NCI-H146 (cell line): ENCODE measurements at places on chromosomes 1 and 21.

- no peak for DNase-seq
These were observed at the start of gene CFHR4 for GRCh38 chr1:196887515-196888239. Gene CFHR4, plus strand, starts transcription at chr1:196888052. Its CDS starts 99 bp downstream, at chr1:196888151.

DNA sequence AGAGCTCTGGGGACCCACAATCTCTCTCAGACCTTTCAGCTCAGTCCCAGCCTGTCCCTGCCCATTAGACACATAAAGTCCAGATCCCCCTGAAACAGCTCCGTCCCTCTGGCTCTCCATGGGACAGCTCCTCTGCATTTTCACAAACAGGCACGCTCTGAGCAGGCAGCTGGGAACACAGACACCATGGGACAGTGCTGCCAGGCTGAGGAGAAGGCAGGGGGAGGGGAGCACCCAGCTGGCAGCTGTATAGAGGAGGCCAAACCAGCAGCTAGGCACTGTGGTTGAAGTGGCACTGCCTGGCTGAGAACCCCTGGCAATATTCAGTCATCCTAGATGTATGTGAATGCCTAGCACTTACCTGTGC is 2.0 kb downstream of the TMEM63A start:
- no peak for DNase-seq

DNA sequence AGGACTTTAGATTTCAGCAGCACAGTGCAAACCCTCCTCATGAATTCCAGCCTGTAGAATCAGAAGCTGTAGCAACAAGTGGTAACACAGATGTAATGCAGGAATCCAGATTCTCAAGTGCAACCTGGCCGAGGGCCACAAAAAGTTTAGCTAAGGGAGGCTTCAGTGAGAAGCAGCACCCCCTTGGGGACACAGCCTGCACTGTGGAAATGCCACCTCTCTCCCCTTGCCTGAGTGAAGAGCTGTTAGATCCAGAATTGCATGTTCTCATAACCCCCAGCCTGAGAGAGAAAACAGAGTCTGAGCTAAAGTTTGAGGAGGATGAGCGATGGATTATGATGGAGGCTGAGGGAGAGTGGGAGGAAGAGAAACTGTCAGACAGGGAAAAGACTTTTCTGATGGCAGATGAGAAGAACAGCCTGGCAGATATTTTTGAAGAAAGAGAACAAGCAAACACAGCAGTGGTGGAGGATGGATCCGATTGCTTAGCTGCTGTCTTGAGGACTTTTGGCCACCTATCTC is 80.5 kb upstream of the BMP8A start:
- DNase-seq: no peak

DNA sequence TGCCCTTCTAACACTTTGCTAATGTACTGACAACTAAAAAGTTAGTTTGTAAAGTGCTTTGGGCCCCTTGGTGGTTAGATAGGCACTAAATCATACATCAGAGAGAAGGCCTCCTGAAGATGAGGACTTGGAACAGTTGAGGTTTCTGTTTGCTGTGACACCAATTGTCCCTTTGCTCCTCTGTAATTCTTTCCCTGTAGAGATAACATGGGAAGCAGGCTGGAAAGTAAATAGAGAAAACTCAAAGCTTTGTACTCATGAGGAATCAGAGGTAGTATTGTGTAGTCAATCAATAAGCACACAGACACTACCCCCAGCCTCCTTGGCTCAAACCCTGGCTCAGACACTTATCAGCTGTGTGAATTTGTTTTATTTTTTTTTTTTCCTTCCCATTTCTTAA is 31.6 kb upstream of the BARHL2 start:
- no peak for DNase-seq

GRCh38 chr1:161738627-161739287 is 10.8 kb upstream of the DUSP12 start:
- peak; percentile 39 for DNase-seq

- no peak for DNase-seq
These were observed 55.6 kb downstream of the TNR start for GRCh38 chr1:175687622-175688415.

DNA sequence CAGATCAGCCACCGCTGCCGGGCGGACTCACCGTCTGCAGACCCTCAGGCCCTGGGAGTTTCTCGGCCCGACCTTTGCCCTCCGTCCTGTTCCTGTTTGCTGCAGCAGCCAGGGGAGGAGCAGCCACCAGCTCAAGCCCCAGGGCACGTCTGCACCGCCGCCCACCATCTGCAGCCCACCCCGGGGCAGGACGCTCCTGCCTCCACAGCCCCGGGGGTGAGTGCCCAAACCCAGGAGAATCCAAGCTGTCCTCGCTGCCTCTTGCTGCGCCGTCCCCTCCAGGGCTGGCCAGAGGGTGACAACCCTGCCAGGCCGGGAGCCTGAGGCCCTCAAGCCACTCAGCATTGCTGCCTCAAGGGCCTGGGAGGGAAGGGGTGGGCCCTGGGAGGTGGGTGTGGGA is 1.2 kb upstream of the SLC25A34 start:
- no peak for DNase-seq

GRCh38 chr1:202069662-202070061 is 53.1 kb upstream of the GPR37L1 start:
- DNase-seq: peak; percentile 96

DNA sequence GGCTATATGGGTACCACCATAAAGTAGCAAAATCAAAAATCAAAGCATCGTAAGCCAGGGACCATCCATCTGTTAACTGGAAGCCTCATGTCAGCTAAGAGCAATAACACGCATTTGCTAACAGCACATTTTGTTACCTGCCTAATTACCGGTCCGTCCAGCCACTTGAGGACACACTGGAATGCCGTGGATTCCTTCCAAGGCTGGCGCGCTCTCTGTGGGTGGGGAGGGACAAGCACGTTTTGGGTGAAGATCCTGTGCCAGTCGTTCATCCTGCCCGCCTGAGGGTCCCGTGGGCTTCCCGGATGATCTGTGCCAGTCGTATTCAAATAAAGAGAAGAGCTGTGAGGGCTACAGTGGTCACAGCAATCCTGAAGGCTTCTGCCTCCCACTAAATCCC is 6.2 kb downstream of the NPHP4 start:
- no peak for DNase-seq

DNA sequence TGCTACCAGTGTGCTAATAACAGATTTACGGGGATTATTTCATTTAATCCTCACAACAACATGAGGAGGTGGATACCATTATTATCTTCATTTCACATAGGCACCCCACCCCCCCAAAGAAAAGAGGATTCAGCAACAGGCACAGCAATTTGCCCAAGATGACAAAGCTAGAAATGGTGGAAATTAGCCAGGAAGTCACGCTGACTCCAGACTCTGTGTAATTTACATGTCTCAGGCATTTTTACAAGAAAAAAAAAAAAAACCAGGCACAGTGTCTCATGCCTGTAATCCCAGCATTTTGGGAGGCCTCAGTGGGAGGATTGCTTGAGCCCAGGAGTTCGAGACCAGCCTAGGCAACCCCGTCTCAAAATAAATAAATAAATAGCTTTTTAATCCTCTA is 37.5 kb upstream of the PRDM2 start:
- no peak for DNase-seq

DNA sequence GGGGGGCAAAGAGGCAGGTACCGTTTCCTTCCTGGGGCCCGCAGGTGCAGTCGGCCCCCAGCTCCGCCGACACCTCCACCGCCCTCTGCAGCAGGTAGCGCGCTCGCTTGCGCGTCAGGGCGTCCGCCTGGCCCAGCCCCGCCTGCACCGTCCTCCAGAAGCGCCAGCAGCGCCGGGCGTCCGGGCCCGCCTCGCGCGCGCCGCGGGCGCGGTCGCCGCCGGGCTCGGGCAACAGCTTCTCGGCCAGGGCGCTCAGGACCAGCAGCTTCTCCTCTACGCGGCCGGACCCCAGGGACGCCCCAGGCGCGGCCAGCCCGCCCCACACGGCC is 863 bp downstream of the TARBP1 start:
- DNase-seq: peak; percentile 78

DNA sequence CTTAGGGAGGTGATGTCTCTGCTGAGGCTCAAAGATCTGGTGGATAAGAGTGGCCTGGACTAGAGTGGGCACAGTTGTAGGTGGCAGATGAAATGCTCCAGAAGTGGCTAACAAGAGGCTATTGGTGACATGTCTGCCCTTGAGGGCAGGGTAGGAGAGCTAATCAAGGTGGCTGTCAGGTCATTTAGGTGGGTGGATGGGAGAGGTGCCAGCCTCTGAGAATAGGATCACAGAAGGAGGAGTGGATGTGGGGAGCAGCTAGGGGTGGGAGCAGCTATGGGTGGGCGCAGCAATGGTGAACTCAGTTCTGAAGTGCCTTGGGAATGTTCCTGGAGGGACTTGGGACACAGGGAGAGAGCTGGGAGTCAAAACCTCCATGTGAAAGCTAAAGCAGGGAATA is 142.0 kb upstream of the GRIK3 start:
- no peak for DNase-seq

DNA sequence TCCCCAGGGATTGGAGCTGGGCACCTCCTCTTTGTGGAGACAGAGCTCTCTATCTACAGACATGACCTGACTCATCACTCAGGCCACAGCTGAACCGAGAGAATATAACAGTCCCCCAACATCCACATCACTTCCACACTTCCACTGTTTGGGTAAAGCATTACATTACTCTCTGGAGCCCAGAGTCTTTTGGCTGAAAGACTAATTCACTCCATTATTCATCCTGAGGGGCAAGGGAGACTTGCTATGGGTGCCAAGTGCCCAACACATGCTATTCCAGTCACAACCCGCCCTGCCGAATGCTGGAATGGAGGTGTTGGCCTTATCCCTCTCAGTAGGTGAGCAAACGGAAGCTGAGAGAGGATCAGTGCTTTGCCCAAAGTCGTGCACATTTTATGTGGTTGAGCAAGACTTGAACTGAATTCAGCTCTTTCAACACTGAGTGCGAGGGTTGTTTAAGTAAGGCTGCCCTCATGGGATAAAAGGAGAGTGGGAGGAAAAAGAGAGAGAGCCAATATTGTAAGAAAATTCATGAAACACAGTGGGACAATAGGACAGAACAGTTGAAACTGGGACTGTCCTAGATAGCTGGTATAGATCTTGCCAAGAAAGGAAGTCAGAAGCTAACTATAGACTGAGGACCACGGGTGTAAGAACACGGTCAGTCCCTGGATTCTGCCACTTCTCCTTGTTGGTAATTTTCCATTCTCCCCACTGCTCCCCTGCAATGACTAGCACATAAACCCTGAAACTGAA is 13.5 kb upstream of the CHI3L1 start:
- DNase-seq: no peak

DNA sequence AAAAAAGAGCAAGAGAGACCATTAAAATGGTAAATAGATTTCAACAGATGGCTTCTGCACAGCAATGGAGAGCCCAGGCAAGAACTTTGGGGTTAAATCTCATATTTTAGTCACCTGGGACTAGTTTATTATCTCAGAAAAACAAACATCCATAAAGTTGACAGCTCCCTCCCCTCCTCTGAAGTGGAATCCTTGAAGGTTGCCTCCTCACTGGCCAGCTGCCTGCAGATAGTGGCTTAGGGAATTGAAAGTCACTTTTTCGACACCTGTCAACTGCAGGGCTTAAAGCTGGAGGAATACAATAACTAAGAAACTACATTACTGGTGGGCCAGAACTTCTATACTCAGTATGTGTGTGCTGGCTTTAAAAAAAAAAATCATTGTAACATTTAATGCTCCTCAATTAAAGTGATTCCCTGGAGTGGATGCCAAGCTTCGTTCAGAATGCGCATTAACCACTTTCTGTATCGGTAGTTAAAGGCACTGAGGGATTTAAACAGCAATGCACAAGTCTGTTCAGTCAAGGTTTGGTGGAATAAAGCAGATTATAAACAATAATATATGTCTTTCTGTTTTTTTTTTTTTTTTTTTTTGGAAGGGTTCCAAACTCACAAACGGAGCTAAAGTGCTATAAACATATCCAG is 52.5 kb downstream of the LHX4 start:
- DNase-seq: no peak

DNA sequence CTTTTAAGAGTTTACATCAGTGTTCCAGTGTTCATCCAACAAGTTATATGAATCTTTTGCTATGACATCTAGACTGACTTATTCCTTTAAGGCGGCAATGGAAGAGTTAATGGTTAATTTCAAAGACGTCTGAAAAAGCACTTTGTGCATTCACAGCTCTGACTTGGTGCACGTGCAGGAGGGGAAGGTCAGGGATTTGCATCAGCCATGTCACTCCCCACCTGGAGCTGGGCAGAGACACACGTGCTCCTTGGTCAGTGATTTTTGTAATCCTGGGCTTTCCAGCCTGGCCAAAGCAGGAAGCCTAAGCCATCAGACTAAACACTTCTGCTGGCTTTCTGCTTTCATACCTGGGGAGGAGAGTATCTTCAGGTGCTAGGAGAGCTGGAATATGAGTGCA is 96.3 kb downstream of the ST3GAL3 start:
- DNase-seq: no peak

GRCh38 chr1:37519613-37520012 is 5.0 kb upstream of the MEAF6 start:
- no peak for DNase-seq

- no peak for DNase-seq
These were observed 19.1 kb downstream of the DDAH1 start for GRCh38 chr1:85445906-85446305.

DNA sequence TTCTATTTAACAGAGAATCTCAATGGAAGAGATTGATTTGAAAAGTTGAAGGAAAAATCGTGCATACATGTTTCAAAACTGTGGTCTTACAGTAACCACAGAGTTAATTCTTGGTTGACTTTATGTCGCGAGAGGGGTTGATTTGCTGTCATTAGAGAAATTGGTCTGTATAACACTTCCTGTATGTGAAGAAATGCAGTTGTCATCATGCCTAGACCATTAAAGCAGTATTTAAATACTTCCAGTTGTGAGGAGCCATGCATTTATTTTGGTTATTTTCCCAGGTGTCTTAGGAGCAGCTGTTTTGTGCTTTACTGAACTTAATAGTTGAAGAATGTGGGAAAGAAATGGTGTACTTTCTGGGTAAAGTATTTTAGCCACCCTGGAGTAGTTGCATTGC is 76.2 kb downstream of the NFIA start:
- no peak for DNase-seq

GRCh38 chr1:214446772-214447556 is 104.4 kb downstream of the PTPN14 start:
- no peak for DNase-seq

DNA sequence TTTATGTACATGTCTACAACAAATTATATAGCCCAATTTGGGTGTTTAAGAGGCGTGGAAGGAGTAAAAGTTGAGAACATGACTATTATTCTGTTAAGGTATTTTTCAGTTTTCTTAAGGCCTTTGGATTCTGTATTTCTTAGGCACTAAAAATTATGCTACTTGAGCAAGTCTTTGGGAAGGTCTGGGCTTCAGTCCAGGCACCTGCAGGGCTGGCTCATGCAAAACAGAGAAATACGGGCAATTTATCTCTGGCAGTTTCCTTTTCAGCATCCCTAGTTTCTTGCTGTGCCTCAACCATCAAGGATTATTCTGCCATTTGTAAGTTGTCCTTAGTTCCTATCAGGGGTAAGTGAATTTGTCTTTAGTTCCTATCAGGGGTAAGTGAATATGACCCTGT is 358.8 kb upstream of the B3GALT2 start:
- DNase-seq: no peak
